DMS 273 treated with DMSO at 0.1 percent for 48 hours (cell line): ENCODE measurements at places on chromosomes 6 and 20.

GRCh38 chr6:111604259-111605099, 1.2 kb downstream of the TRAF3IP2 start:
- DNase-seq: no peak

- DNase-seq: peak; percentile 78
Observed at GRCh38 chr6:22147921-22148776, 148.7 kb downstream of the PRL start.

DNA sequence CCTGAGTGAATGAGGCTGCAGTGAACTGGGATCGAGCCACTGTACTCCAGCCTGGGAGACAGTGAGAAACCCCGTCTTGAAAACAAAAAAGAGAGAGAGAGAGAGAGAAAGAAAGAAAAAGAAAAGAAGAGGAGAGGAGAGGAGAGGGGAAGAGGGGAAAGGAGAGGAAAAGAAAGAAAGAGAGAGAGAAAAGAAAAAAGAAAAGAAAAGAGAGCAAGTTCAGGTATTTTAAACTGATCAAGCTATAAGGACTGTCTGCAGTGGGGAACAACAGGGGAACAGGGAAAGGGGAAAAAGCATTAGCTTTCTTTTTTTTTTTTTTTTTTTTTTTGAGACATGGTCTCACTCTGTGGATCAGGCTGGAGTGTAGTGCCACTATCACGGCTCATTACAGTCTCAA, 2.5 kb downstream of the CGA start:
- no peak for DNase-seq

DNA sequence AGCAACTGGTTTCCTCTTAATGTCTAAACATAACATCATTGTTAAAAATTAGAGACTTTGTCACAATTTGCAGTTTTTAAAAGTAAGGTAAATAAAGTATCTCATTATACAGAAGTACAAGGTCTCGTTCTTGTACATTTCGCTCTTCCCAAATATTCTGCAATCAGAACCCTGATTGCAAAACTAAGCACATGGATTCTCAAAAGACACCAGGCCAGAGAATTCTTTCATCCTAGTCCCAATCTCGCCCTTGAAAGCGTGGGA, 355 bp upstream of the AKAP7 start:
- no peak for DNase-seq

DNA sequence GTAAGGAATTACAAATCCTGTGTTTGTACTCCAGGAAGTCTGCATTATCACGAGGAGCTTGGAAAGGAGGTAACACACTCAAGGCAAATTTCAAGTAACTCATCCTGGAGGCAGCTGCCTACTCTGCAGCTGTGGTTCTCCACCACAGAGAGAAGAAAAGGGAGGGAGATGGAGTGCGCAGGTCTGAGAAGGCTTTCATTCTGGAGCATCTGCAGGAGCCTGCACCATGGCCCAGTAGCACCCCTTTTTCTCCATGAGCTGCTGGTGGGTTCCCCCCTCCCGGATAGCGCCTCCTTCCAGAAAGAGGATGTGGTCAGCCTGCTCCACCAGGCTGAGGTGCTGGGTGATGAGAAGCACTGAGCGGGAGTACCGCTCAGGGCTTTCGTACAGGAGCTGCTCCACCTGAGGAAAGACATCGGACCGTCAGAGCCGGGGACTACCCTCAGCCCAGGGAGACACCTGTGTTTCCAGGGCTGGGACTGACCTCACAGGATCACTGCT, 1.6 kb upstream of the PSMB8 start:
- DNase-seq: no peak

DNA sequence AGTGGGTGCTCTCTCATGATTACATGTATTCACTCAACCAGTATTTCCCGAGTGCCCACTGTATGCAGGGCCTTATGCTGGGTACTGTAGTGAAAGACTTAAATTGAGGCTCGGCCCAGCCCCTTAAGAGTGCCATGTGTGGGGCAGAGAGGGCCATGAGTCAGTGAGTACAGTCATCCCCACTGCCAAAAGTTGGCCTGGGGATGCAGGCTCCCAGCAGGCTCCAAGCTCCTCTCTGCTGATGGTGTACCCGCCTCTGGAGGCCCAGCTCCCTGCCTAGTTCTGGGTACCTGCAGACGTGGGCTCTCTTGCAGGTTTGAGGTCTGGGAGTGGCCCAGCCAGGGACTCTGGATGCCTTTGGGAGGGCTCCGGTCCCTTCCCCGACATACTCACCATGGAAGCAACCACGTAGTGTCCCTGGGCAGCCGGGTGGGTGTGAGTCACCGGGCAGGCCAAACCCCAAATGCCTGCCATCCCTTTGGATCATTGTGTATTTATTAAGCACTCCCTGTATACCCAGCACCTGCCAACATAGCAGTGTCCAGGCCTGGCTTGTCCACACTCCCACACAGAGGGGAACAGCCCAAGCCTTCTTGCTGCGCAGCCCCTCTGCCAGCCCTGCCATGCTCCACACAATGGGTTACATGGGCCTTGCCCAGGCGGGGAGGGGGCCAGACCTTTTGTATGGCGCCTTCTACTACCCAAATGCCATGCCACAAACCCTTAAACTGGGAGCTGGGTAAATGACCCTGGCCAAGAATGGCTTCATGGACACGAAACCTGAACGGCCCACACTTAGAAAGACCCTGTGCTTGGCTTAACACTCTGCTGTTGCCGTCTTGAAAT, 153.6 kb downstream of the VEGFA start:
- DNase-seq: no peak

- no peak for DNase-seq
Observed at GRCh38 chr6:15659181-15659580, 3.6 kb downstream of the DTNBP1 start.

DNA sequence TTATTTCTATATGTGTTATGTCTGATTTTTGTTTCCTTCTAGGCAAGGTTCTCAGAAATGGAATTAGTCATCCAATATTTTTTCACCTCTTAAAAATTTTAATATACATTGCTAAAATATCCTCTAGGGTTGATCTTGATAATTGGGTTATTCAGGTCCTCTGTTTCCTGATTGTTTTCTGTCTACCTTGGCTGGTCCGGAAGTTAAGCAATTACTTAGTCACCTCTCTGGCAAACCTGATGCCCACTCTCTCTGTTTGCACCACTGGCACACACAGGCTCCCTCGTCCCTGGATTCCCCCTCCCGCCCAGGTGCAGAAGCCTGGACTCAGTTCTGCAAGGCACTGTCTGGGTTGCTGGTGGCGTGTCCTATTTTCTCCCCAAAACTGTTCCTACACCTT, 27.7 kb downstream of the CST9L start:
- DNase-seq: no peak

GRCh38 chr6:169668203-169668847, 33.5 kb downstream of the WDR27 start:
- DNase-seq: no peak

- no peak for DNase-seq
Observed at GRCh38 chr6:106518748-106519147, 110.5 kb downstream of the RTN4IP1 start.

GRCh38 chr6:130776287-130776925, 50.8 kb upstream of the SMLR1 start:
- no peak for DNase-seq

DNA sequence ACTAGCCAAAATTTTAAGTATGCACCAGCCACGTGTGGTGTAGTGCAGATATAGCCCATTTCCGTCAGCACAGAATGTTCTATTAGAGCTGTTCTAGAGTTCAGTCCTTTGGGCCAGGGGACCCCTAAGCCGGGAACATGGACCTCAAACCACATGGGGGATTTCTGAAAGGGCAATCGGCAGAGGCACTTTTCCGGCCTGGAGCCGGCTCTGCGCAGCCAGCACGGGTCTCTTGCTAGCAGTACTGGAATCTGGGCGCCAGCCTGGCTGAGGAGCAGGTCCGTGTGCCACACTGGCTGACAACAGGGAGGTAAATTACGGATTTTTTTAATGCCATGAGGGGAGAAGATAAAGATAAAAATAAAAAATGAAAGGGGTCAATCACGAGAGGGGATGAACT, 120.5 kb downstream of the SULF2 start:
- DNase-seq: no peak

DNA sequence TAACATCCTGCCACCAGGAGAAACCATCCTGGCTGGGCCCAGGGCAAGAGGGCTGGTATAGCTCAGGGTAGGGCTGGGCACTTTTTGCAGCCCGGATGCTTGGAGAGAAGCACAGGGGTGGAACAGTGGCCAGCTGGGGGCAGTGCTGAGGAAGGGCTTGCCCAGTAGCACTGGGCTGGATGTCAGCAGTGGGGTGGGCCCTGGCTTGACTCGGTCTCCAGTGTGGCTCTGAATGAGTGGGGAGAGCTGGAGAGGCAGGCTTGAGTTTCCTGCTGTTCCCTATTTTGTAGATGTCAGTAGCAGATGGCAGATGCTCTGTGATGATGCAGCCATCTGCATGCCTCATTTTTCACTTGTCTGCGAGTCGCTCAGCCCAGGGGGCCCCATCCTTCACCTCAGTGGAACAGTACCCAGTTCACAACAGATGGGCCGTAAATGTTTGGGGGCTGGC, 56.3 kb upstream of the TULP1 start:
- DNase-seq: peak; percentile 94

DNA sequence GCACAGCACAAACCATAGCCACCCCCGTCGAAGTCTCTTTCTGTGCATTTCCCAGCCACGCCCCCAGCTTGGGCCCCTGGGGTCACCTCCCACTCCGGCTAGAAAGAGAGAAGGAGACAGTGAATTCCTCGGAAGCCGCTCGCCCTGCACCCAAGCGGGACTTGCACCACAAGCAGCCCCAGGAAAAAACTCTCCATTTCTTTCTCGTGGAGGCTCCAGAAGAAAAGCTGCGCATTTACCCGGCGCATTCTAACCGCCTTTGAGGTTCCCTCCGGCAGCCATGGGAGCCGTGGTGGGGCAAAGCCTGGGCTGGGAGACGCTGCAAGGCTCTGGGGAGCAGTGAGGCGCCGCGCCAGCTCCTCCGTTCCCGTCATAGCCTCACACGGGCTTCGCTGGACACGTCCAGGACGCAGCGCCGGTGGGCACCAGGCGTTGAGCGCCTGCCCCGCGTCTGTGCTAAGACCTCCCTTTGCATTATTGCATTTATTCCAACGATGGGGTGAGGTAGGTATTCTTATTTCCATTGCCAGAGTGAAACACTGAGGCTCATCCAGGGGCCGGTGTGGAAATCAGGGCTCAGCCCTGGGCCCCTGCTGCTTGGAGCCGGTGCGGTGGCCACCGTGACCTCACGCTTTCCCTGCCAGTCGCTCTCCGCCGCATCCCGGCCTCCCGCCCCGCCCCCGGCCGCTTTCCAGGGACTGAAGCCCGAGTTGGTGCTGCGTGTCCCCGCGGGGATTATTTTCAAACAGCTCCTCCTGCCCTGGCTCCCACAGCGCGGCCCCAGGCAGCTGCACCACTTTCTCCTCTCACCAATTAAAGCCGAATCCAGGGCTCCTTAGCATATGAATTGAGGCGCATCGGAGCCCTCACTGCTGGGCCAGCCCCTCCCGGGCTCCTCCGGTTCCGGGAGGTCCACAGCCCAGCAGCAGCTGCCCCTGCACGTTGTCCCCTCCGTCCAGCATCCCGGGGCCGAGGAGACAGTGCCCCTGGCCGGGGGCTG, 148.3 kb upstream of the AFDN start:
- no peak for DNase-seq

DNA sequence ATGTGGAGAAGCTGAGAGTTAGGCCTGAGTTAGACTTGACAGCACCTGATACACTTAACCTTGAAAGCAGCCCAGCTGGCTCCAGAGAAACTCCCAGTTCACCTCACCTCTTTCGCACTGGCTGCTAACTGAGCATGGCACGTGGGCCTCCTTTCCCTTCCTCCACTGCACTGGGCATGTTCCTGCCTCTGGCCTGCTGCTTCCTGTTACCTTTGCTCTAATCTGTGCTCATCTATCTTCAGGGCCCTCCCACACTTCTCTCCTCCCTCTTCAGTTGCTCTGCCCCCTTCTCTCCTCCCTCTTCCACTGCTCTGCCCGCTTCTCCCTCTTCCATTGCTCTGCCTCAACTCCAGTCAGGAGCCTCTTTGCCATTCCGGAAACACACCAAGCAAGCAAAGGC, 13.7 kb upstream of the UBE2V1 start:
- no peak for DNase-seq

- DNase-seq: peak; percentile 47
Observed at GRCh38 chr20:43963872-43964791, 49.5 kb downstream of the TOX2 start.

GRCh38 chr6:18211338-18211737, 53.0 kb downstream of the DEK start:
- DNase-seq: no peak

- DNase-seq: no peak
Observed at GRCh38 chr20:45059022-45059728, 41.8 kb downstream of the KCNS1 start.

- no peak for DNase-seq
Observed at GRCh38 chr6:158040804-158041347, 59.2 kb downstream of the SYNJ2 start.

DNA sequence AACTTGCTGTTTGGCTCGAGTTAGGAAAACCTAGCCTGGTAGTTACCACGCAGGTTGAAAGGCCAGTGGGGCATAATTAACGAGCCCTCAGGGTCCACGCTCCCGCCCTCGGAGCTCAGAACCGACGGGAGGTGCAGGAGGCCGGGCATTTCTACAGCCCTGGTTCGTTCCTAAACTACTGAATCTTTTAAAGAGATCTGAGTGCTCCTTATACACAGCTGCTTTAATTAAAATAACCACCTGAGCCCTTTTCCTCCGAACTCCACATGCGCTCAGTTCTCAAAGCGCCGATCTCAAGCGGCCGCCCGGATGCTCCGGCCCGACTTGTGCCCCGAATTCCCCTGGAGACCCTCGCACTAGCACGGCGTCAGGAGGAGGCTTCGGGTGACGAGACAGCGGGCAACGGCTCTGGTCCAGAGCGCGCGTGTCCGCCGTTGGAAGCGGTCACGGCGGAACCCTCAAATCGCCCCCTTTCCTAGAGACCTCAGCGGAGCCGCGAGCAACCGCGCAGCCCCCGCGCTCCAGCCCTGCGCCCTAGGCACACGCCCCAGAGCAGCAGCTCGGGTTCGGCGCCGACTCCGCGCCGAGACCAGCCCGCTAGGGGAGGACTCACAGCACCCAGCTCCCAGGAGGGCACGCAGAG, 397 bp downstream of the WDR27 start:
- no peak for DNase-seq

GRCh38 chr20:46619445-46619844, 31.8 kb downstream of the SLC13A3 start:
- DNase-seq: no peak

GRCh38 chr6:136494059-136494458, 56.2 kb downstream of the MAP7 start:
- DNase-seq: no peak

- DNase-seq: no peak
Observed at GRCh38 chr20:25081065-25081729, 744 bp downstream of the VSX1 start.

- DNase-seq: no peak
Observed at GRCh38 chr6:71496018-71496721, 207.6 kb downstream of the OGFRL1 start.

DNA sequence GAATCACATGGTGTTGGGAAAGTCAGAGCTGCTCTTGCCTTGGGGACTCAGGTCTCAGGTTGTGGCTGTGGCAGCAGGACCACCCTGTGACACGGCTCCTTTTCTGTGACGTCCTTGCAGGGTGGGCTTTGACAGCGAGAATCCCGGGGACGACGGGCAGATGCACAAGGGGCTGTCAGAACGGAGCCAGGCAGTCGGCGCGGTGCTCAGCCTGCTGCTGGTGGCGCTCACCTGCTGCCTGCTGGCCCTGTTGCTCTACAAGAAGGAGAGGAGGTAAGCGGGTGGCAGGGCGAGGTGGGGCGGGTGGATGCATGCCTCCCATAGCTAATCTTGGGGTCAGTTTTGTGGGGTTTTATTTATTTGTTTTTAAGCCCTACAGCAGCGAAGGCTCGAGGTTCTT, 19.2 kb upstream of the SLC22A1 start:
- DNase-seq: no peak

- no peak for DNase-seq
Observed at GRCh38 chr6:52644253-52644652, 26.7 kb upstream of the TMEM14A start.

GRCh38 chr6:130362128-130362527, 3.7 kb upstream of the TMEM200A start:
- no peak for DNase-seq
